ENCODE measurements at places on chromosomes 12 and 14.
A peak's percentile ranks its signal among the peaks of the same experiment; 100 is the strongest.

GRCh38 chr14:105126981-105127329 is 41.6 kb downstream of the JAG2 start:
- DNase-seq, result no peak

DNA sequence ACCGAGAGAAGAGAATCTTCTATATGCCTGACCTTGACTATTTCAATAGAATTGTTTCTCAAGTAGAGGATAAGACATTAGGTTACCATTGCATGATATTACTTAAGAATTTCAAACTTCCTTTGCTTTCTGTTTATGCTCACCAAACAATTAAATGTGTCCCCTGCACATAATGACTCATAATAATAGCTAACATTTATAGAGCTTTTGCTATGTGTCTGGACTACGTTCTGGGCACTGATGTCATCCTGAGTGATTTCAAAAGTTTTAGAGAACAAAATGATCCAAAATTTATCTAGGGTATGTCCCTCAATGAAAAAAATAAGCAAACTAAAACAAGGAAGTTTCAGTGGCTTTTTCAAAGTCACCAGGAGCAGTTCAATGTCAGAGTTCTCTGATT is 38.8 kb downstream of the SLC15A5 start:
- DNase-seq, result no peak

DNA sequence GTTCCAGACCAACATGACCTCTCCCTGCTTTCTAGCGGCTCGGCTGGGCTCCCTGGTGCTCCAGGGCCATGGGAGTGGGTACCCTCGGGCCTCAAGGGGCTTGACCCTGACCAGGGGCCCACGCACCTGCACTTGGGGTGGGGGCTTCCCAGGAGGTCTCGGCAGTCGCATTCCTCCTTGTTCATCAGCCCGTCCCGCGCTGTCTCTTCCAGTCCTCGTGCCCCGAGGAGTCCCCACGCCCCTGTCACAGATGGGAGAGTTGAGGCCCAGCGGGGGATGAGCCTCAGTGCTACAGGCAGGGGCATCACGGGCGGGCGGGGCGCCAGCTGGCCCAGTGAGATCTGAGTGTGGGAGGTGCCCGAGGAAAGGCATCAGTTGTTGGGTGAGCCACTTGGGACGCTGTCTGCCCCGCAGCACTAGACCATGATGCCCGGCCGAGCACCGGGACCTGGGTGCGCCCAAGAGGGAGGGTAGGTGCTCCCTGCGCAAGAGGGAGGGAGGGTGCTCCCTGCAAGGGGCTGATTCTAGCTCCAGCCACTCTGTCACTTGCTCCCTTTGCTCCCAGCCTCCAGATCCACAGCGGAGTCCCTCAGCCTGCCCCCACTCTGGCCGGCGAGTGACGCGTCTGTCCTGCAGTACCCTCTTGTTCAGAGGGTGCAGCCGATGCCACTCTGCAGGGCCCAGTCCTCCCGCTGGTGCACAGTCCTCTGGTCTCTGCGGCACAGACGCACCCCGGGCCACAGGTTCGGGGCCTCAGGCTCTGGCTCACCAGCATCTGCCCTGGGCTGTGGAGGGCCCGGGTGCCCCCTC is 23.8 kb downstream of the MMP17 start:
- DNase-seq, result no peak

- DNase-seq, result no peak
Measured at GRCh38 chr14:85917716-85918115, 387.8 kb downstream of the FLRT2 start.

GRCh38 chr14:61335671-61336275 is 14.4 kb downstream of the PRKCH start:
- no peak for DNase-seq

DNA sequence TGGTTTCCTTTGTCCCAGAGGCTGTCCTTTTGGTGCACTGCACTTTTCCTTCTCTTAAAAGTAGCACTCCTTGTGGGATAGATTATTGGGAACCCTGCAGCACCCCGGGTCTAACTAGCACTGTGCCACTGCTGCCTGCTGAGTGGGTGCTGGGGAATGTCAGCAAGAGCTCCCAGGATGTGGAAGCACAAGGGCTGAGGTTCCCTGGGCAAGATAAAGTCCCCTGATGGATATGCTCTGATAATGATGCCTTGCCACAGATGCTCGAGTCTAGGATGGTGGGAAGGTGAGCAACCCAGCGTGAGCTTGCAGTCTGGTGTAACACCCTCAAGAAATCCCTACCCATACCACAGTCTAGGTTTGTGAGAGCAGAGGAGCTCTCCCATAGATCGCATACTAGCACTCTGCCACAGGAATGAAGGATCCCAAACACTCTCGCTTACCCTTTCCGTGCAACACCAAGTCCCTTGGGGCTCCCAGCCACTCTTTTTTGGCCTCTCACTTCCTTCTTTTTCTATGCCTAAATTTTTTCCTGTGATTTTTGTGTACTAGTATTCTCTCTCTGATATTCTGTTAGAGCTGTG is 32.6 kb downstream of the USP15 start:
- DNase-seq, result no peak

DNA sequence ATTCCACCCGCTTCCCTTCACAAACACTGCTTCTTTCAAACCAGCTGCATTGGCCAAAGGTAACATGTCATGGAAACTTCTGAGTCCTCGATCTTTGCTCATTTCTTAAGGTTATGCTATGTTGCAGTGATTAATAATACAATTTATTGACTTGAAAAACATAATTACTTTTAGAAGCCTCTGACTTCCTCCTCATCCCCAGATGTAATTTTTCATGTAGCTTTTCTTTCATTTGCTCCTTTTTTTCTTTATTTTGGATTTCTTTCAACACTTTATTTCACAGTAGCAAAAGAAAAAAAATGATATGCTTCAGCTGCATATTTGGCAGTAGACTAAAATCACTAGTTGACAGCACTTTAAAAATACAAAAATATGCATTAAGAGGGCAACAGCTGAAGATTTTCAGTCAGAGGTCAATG is 116.2 kb downstream of the LRRIQ1 start:
- DNase-seq, result no peak

DNA sequence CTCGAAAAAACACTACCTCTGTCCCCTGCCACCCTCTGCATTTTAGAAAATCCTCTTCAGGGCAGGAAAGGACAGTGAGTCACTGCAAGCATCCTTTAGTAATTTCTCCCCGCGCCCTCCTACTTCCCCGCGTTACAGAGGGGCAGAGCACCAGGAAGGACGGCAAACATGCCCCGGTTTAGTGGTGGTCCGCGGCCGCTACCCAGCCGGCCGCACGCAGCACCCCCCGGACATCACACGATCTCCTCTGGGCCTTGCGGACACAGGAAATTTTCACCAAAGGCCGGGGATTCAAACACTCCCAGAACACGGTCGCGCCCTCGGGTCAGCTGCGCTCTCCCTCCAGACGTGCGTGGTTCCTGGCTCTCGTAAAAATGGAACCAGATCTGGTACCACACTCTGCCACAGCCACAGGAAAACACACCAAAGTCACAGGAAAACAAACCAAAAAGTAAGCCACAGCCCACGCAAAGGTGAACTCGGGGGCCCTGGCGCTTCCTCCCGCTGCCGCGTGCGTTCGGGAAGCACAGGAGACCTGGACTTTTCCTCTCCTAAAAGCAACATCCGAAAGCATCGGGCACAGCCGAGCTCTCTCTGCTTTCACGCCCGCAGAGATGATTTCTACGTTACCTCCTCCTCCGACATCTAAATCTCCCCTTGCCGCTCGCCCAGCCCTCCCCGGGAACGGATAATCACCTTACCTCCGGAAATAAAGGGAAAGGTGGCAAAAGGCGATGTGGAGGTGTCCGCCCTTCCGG is 839 bp downstream of the SLC38A1 start:
- peak; percentile 8 for DNase-seq

All from stimulated activated CD8-positive, alpha-beta memory T cell treated with anti-CD3 and anti-CD28 coated beads, Interleukin-15, amount 100 ng/mL, for 24 hours (primary cell).